Activated naive CD4-positive, alpha-beta T cell treated with anti-CD3 and anti-CD28 coated beads for 36 hours (primary cell): ENCODE measurements at places on chromosomes 7 and 10. TPM values are rescaled to one million over a fixed set of nuclear protein-coding genes. Genes with fewer than 3 reads are reported as not detected.

CUBN gene
- 0.41 TPM for total RNA-seq

GRCh38 chr7:107079212-107079940, 34.9 kb downstream of the PRKAR2B start:
- DNase-seq = no peak
- H3K27me3 ChIP-seq = no peaks in the 10 kb centered on the region
- H3K4me3 ChIP-seq = no peak overlapping the region
- no peak overlapping the region for H3K27ac ChIP-seq
- no peaks in the 10 kb centered on the region for H3K4me1 ChIP-seq

DNA sequence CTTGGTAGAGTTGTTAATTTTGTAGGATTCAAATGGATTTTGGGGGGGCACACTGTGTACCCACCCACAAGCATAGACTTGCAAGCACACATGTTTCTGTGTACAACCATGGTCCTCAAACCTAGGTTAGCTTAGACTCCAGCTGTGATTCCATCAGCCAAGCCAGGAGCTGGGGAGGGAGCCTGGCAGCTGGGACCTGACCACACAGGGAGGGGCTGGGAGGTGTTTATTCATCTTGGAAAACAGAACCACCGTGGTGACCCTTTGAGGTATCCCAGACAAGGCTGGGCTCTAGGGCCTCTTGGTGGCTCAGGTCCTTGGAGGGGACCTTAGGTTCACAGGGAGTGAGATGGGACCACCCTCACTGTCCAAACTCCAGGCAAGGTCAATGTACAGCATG, 410.3 kb downstream of the NEBL start:
- H3K27ac ChIP-seq = no peak overlapping the region
- no peaks in the 10 kb centered on the region for H3K36me3 ChIP-seq
- H3K4me1 ChIP-seq = no peaks in the 10 kb centered on the region
- no peaks in the 10 kb centered on the region for H3K27me3 ChIP-seq
- no peak for DNase-seq

- H3K4me1 ChIP-seq = peaks cover 10% of the 10 kb centered on the region
- H3K4me3 ChIP-seq = peak within 1 kb of the TSS; percentile 66
- H3K36me3 ChIP-seq = no peaks in the 10 kb centered on the region
- H3K27me3 ChIP-seq = peaks cover 38% of the 10 kb centered on the region
- DNase-seq = peak; percentile 12
Observed at GRCh38 chr7:124032369-124033094, at the start of gene TMEM229A. Gene TMEM229A, minus strand, starts transcription at chr7:124033067. Its CDS starts 64 bp downstream, at chr7:124033003.
